Stimulated activated CD8-positive, alpha-beta memory T cell treated with anti-CD3 and anti-CD28 coated beads, Interleukin-4, amount 100 ng/mL, for 1 hour (primary cell): ENCODE measurements at places on chromosomes 1 and 21.
A peak's percentile ranks its signal among the peaks of the same experiment; 100 is the strongest.

GRCh38 chr21:37204580-37204979, 62.6 kb downstream of the VPS26C start:
- no peak for DNase-seq

DNA sequence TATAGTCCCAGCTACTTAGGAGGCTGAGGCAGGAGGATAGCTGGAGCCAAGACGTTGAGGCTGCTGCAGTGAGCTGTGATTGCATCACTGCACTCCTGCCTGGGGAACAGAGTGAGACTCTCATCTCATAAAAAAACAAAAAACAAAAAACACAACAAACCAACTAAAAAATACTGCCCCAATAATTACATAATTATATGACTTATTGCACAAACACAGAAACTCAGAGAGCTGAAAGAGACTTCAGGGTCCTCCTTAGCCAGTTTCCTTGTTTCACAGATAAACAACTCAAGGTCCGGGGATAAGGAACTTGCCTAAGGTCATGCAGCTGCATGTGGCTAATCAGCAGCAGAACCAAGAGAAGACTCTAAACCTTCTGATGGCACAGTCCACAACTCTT, 11.9 kb downstream of the EXTL2 start:
- no peak for DNase-seq

- no peak for DNase-seq
These were observed 16.6 kb upstream of the CACYBP start for GRCh38 chr1:174982971-174983689.

GRCh38 chr1:77282187-77282865, 507 bp downstream of the AK5 start:
- DNase-seq: no peak

DNA sequence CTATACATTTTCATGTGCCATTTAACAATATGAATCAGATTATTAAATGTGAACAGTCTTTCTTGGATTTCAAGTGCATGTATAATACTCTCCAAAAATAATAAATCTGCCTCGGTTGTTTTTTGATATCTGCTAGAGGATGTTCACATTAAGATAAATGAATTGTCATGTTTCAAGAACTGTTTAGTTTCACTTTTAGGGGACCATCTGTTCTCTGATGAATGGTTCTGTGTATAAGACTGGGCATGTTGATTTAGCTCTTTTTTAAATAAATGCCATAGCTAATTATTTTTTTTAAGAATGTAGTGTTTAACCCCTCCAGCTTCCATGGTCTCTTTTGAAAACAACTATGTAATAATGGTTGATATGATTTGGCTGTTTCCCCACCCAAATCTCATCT, 1245.1 kb upstream of the ADGRL4 start:
- no peak for DNase-seq

DNA sequence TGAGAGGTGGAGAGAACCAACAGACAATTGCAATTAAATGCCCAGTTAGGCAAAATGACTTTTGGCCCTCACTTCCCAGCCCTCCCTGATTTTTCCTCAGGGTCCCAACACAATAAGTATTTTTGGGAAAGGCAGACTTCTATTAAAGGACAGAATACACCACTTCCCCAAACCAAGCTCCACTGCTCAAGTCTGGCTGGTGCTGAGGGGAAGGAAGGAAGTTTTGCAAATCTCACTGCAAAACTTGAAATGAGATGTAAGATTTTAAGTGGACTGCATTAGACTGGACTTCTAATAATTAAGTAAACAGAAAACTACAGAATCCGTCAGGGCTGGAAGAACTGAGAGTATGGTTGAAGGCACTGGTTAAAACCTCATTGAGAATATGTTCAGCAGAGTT, 32.2 kb upstream of the CD1D start:
- DNase-seq: no peak

DNA sequence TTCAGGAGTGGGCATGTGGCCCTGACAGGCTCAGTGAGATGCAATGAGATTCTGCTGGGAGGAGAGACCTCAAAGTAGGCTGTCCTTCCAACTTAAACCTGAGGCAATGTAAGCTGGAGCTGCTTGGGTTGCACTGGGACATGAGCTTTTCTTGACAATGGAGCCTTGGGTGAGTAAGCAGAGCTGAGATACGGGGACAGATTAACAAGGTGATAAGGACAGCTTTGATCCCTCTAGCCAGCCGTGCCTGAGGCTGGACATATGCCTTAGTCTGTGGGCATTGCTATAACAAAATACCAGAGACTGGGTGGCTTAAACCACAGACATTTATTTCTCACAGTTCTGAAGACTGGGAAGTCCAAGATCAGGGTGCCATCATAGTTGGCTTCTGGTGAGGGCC, 18.3 kb upstream of the NGF start:
- no peak for DNase-seq

- DNase-seq: no peak
These were observed 20.4 kb downstream of the THAP3 start for GRCh38 chr1:6645018-6645417.

DNA sequence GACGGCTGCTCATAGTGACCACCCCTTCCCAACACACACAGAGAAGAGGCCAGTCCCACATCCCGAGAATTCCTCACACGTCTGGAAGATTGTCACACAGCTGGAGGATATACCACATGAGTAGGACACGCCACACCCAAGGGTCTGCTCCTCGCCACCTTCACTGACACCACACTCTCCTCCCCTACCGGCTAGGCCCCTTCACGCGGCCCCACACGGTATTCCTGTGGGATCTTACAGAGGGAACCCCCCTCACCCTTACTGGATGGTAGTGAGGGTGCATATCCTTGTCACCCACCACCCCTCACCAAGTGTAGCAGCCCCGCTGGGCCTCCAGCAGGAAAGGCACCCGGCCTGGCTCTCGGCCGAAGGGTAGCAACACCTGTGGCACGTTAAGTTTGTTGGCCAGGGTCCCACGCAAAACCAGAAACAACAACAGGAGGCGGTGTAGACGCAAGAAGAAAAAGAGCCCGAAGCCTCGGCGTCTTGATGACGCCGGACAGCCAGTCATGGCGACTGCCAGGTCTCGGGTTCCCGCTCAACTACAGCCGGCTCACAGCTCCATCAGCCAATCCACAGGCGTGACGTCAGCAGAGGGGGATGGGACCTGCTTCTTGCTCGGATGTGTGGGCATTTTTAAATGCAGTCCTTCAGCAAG, at the start of gene NUP210L:
NUP210L (minus strand) TSS at position 540 of the 658 bp plus-strand sequence.
- DNase-seq: no peak

GRCh38 chr21:41683815-41684214, 83.0 kb downstream of the RIPK4 start:
- no peak for DNase-seq

- DNase-seq: no peak
These were observed 26.3 kb upstream of the PIGC start for GRCh38 chr1:172470149-172470548.

DNA sequence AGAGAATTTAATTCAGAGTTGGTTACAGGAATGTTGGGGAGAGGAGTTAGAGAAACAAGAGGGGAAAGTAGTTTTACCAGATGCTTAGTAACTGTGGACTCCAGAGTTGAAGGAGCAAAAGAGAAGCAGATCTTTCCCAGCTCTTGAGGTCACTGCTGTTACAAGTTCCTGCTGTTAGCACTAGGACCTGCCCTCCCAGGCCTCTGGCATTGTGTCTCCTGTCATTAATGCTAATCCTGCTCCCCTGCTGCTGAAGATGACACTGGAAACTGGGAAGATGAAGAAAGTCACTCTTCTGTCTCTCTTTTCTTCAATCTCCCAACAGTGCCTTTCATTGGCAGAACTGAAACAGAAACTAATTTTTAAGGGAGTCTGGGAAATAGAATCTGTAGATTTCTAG, 845.6 kb downstream of the ADGRL2 start:
- no peak for DNase-seq

DNA sequence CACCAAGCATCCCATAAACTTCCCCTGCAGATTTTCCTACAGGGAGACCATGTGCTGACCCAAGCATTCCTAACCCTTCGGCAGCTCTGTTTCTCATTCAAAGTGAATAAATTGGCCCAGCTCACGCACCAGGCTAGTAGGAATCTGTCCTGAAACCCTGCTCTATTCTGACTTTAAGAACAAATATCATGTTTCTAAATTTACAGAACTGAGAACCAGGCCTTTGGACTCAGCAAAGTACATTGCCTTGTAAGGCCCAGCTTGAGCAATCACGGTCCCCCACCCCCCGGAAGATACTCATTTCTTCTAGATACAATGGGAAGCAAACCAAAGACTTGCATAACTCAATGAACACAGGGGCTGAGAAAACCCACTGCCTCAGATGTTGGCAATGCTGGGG, 160.1 kb upstream of the NFIA start:
- DNase-seq: no peak

DNA sequence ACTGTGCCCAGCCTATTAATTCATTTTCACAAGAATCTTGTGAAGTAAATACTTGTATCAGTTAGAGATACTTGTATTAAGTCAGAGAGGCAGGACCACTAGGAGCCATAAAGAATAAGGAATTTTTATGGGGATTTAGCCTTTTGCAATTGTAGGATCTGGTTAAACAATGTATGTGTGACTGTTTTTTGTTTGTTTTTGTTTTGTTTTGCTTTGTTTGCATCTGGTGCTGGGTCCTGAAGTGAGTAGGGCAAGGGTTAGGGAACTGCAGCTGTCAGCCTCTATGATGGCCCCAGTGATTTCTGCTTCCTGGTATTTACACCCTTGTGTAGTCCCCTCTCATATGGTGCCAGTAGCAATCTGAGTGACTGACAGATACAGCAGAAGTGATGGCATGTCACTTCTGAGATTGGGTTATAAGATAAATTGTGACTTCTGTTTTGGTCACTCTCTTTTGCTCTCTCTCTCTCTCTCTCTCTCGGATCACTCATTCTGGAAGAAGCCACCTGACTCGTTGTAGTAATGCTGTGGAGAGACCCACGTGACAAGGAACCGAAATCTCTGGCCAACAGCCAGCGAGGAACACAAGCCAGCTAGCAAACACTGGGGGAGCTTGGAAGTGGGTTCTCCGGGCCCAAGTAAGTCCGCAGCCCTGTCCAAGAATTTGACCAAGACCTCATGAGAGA, 96.2 kb upstream of the MARK1 start:
- no peak for DNase-seq

DNA sequence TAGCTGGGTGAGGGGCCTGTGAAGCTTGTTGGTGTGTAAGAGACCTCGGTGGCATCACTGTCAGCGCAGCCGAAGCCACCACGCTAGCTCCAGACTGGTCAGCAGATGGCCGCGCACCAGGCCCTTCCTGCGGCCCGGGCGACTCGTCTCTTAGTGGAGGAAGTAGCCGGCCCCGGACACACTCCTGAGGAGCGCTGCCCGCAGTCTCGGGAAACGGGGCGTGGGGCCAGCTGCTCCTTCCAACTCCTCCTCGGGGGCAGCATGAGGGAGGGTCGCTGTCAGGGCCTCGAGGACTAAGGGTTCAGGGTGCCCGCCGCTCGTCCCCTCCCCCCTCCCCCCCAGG, 20.4 kb downstream of the H3-3A start:
- DNase-seq: no peak

GRCh38 chr1:156385534-156386031, 16.6 kb downstream of the RHBG start:
- DNase-seq: peak; percentile 65

GRCh38 chr1:177737456-177737855, 232.4 kb downstream of the SEC16B start:
- no peak for DNase-seq

DNA sequence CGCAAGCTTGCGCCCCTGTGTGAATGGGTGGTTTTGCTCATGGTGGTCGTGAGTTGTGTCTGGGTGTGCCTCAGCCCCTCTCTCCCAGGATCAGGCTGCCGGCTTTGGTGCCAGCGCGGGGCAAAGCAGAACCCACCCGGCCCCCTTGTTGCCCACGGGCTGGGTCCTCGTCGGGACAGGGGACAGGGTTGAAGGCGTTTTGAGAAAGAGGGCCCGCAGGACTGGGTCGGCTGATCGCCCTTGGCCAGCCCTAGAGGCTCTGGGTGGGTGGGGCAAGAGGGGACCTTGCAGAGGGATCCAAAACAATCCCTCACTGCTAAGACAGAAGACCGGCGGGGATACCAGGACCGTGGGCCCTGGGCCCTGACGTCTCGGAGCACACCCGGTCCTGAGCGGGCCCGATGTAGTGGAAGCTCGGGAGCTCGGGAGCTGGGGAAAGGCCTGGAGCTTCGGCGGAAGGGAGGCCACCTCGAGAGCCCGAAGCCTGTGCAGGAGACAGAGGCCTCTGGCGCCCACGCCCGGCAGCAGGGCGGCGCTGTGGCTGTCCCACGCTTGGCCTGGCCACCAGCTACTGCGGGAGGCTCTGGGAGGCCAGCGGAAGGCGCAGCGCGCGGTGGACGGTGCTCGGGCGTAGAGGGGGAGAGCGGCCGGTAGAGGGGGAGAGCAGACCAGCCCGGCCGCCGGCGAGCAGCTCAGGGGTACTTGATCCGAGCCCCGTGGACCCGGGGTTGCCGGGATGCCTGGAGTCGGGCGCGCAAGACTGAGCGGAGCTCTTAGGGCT, 2.8 kb upstream of the ZNF678 start:
- no peak for DNase-seq

DNA sequence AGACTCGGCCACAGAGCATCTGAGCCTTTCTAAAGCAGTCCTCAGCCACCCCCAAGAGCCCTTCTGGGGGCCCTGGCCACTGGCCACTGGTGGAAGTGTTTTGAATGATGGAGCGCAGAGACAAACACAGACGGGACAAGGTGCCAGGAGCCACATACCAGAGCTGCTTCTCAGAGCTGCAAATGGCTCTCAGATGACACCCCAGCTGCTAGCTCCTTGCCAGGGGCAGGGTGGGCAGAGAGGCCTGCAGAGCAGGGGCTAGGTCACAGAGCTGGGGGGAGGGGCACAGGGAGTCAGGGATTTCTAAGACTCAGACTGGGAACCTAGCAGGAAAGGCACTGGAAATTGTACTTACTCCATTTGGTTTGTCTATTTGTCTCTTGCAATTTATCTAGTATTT, 30.4 kb downstream of the KCNN3 start:
- no peak for DNase-seq

- DNase-seq: no peak
These were observed 13.7 kb downstream of the PTPN22 start for GRCh38 chr1:113857776-113858175.

GRCh38 chr1:28115267-28115666, 26.9 kb upstream of the EYA3 start:
- no peak for DNase-seq

DNA sequence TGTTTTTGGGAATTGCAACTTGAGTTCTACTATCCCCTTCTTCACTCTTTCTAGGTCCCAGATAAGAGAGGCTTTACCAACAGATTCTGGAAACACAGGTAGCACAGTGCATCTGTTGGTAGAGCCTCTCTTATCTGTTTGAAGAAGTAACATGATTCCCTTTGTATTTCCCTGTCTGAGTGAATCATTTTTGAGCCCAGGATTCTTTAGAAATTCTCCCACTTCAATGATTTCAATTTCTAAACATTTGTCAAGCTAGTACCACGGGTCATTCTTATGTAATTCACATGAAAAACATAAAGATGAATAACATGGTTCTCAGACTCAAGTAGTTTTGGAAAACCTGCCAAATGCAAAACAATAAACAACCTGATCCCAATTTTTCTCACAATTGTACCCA, 72.0 kb upstream of the DUSP10 start:
- no peak for DNase-seq

GRCh38 chr1:48251821-48252220, 29.3 kb downstream of the SLC5A9 start:
- no peak for DNase-seq
